ENCODE measurements at places on chromosomes 7 and 10. TPM values are rescaled to one million over a fixed set of nuclear protein-coding genes. Genes with fewer than 3 reads are reported as not detected.

GRCh38 chr10:105516511-105516910 is 875.4 kb downstream of the SORCS3 start:
- no peak for DNase-seq

DNA sequence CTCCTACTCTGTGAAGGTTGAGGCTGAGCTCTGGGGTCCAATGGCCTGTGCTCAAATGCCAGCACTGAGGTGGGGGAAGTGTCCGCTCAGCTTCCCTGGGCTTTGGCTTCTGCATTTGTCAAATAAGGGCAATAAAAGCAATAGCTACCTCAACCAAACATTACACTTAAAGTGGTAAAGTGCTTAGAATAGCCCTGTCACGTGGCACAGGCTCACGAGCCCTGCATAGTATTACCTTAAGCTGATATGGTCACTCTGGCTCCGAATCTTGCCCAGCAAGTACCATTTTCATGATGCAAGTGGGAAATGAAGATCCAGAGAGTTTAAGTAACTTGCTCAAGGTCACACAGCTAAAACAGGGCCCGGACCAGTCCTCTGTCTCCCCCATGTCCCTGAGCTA is 451.1 kb upstream of the ZMIZ1 start:
- no peak for DNase-seq

- DNase-seq: peak; percentile 67
Measured at GRCh38 chr7:152435384-152436110, at the start of gene KMT2C. Gene KMT2C, minus strand, starts transcription at chr7:152436003. Its CDS starts 217 bp downstream, at chr7:152435786.

GRCh38 chr7:31341141-31341540 is 615 bp upstream of the NEUROD6 start:
- DNase-seq: no peak

GRCh38 chr10:113474752-113475151 is 78.1 kb upstream of the HABP2 start:
- DNase-seq: no peak

- DNase-seq: no peak
Measured at GRCh38 chr7:26090927-26091519, 61.0 kb upstream of the NFE2L3 start.

- no peak for DNase-seq
Measured at GRCh38 chr7:132145466-132145865, 430.8 kb downstream of the PLXNA4 start.

DNA sequence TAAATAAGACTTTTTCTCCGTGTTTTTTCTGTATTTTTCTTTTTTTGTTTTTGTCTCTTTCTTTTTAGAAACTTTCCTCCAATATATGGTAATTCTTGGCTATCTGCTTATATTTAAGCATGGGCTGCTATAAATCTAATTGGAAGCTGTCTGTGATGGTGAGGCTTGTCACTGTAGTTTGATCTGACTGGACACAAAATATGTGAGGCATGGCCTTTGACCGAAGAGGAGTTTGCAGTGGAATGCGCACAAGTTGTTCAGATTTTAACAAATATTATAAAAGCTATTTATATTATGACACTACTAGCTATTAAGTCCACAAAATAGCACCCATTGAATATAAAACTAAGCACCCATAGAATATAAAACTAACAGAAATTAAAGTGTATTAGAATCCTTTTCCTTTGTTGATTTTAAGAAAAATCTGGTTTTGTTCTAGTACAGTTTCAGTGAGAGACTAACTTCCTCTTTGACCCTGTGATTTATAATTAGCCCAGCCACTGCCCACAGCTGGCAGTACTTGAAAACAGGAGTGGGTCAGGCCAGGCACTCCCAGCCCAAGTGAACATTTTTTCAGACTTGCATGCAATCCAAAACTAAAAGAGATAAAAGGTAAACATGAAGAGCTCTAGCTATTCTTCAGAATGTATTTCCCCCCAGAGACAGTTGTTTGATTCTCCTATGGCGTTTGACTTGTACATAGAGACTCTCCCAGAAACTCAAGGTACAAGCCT is 69.9 kb upstream of the FGL2 start:
- DNase-seq: no peak

GRCh38 chr7:128708235-128708634 is 30.9 kb upstream of the CALU start:
- DNase-seq: no peak

DNA sequence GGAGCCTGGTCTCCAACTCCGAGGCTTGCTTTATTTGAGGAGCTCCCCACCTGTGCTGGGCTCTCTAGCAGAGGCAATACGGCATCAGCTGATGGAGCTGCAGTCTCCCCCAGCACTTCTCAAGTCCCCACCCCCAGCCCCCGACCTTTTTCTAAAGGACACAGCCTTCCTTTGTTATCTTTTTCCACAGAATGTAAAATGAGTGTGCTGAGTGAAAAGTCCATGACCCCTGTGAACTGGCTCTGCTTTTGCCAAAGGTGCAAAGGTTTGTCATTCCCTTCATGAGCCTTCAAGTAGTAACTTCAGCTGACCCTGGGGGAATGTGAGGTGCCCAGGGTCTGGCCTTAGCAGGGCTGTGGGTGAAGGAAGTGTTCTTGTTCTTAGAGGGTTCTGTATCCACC is 25.5 kb downstream of the LRRC4 start:
- DNase-seq: no peak

DNA sequence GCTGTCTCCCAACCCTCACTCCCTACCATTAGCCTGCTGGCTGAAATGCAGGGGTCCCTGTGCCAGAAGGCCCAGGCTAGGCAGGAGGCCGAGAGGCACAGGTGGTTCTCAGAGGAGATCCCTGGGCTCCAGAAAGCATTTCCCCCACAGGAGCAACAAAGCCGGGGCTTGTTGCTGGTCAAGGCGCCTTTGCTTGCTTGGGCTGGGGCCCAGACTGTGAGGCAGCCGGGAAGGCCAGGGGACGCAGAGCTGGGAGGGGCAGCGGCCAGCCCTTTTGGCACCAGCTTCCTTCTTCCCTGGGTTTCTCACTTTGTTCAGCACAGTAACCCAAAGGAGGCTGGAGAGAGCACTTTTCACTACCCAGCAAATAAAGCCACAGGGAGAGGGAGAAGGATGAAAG is 48.6 kb downstream of the FBXW4 start:
- no peak for DNase-seq

DNA sequence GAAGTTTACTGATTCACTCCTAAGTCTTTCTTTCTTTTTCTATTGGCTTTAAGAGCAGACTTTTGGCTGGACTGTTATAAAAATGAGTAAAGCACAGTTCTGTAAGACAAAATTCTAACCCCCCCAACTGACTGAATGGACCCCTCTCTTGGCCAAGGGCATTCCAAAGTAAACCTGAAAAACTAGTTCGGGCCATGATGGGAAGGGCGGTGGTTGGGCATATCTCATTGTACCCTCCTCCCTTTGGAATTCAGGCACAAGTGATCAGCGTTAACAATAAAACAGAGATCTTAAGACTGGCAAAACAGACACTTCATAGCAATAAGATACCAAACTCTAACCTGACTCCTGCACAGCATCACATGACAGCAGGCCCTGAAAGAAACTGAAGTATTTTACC is 6.1 kb upstream of the KIF20B start:
- DNase-seq: no peak

DNA sequence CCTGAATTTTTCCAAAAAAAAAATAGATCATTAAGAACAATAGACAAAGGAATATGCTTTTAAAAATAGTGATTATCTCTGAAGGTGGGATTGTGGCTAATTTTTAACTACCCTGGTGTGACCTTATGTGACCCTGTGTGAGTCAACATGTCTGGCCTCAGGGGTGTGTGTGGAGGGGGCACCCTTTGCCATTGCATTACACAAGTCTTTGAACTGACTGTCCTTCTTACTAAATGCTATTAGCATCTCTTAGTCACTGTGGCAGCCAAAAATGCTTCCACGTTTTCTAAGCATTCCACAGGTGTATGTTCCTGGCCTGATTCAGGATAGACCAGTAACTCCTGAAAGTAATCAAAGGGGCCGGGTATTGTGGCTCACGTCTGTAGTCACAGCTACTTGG is 175.4 kb downstream of the MGMT start:
- no peak for DNase-seq

DNA sequence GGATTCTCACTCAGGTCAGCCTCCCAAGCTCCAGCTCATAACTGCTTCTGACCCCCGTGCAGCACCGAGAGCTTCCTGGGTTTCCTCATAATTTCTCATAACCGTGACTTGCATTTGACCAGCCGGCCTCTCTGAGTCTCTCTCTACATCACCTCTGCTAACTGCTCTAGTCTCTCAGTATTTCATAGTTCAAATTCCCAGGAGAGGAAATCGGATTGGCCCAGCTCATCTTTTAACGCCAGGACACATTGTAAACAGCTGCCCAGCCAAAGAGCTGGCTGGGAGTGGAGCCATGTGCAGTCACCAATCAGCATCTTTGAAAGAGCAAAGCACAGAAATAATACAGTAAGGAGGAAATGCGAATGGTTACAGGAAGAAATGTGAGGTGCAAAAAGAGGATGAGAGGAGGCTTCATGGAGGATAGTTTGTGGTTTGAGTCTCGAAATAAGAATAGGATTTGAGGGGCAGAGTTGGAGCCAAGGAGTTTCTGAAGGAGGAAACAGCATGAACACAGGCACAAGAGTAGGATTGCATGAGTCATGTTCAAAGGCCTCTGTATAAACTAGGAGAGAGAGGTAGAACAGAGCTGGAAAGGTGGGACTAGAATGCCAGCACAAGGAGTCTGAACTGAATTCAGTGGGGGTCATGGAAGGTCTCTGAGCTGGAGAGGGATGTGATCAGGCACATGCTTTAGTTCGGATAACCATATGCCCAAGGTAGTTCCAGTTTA is 15.2 kb upstream of the LBX1 start:
- DNase-seq: no peak

Gene NRP1
- total RNA-seq: 0.33 TPM

Gene KCNK18
- not detected for total RNA-seq

Gene AHR
- total RNA-seq: 36.5 TPM

Gene ZNF37A
- total RNA-seq: 27.8 TPM

Gene NKX2-3
- total RNA-seq: not detected

Gene CPN1
- total RNA-seq: not detected
